ENCODE measurements at places on chromosomes 2 and 18.
A peak's percentile ranks its signal among the peaks of the same experiment; 100 is the strongest.

- DNase-seq, result no peak
These were observed 235.1 kb downstream of the SEPTIN10 start for GRCh38 chr2:109378682-109379081.

GRCh38 chr2:152822676-152823075 lies 104.3 kb downstream of the ARL6IP6 start:
- DNase-seq, result no peak

GRCh38 chr18:64403784-64404503 lies 255.1 kb upstream of the LINC00305 start:
- no peak for DNase-seq

DNA sequence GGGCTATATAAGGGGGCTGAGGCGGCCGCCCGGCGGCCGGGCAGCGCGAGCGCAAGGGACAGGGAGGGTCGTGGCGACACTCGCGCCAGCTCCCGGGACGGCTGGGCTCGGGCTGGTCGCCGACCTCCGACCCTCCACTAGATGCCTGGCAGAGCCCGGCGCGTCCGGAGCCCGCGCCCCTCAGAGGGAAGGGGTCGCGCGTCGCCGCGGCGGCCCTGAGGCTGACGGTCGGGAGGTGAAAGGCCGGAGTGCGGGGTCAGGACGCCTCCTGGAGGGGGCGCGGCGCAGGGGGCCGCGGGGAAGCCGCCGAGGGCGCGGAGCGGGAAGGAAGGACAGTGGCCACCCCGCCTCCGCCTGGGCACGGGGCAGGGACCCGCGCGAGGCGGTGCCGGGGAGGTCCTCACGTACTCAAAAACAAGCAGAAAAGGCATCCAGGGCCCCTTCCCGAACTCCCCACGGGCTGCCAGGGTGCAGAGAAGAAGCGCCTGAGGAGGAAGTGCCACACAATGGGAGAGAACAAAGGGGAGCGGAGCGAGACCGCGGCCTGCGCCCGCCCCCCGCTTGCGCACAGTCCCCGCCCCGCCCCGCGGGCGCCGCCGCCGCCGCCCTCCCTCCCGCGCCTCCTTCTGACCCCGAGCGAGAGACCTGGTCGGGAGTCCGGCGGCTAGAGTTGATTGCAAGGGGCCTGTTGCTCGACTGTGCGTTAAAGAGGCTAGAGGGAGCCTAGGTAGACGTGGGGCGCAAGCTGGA lies 776 bp upstream of the KLF7 start:
- peak; percentile 76 for DNase-seq

DNA sequence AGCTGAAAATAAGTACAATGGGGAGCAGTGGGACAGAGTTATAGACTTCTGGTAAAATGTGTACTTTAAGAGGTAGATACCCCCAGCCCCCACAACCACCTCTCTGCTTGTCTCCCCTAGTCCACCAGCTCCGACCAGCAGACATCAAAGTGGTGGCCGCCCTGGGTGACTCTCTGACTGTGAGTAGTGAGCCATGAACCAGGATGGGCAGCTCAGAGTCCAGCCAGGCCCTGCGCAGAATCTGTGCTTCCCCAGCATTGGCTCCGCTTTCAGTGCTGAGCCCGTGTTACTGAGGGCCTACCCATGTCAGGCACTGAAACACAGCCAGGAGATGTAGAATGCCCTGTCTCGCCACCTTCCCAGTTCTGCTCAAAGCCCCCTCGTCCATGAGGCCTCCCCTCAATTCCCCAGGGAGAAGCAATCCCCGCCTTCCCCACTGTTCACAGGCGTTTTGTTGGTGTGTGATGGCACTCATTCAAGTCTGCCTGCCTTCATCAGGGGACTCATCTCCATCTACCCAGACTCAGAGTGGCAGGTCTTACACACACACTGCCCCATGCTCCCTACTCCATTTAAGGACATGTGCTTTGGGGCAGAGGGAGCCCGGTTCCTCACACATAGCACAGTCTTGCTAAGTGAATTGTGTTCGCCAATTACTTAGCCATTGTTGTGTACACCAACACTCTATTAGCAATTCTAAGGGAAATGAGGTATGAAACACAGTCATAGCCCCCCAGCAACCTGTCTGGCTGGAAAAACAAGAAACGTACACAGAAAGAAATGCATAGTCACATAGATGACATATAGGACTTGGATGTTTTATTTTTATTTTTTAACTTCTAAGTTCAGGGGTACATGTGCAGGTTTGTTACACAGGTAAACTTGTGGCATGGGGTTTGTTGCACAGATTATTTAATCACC lies 122.6 kb downstream of the PLB1 start:
- no peak for DNase-seq

- no peak for DNase-seq
These were observed 178.8 kb downstream of the RPRM start for GRCh38 chr2:153299809-153300208.

- no peak for DNase-seq
These were observed 100.5 kb upstream of the ITPRID2 start for GRCh38 chr2:181790716-181791649.

DNA sequence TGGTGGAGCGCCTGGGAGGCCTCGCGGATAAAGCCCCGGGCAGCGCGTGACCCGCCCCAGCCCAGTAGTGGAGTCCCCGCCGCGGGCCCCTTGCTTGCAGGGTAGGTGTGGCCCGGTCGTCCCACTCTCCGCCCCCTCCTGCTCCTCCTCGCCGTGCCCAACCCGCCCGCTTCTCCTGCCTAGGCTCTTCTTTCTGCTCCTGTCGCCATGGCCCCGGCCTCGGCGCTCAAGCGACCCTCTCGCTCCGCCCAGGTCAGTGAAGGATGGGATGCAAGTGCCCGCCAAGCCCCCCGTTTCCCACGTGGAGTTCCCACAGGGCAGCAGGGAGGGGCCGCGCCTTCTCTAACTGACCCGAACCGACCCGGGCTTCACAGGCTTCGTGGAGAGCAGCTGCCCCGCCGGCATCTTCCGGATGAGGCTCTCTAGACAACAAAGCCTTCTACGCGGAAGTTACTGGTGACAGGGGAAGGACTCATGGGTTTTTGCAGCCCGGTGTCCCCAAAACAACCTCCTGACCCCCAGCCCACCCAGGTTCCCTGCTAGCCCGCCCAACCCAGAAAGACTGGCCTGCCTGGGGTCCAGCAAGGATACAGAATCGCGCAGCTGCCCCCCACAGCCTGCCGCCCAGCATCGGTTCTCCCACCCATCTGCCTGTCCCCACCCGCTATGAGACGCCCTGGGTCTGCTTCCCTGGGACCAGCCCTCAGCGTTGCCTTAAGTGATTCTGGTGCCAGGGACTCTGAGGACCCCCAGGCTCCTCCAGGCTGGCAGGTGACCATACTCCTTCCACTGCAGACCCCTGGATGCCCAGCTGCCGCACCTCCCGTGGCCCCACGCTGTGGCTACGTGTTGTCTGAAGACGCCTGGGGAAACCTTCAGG lies 32.8 kb downstream of the TTC32 start:
- no peak for DNase-seq

- no peak for DNase-seq
These were observed 99.2 kb upstream of the RAB6C start for GRCh38 chr2:129880309-129880708.

- no peak for DNase-seq
These were observed 77.4 kb downstream of the INHBB start for GRCh38 chr2:120423167-120423943.

DNA sequence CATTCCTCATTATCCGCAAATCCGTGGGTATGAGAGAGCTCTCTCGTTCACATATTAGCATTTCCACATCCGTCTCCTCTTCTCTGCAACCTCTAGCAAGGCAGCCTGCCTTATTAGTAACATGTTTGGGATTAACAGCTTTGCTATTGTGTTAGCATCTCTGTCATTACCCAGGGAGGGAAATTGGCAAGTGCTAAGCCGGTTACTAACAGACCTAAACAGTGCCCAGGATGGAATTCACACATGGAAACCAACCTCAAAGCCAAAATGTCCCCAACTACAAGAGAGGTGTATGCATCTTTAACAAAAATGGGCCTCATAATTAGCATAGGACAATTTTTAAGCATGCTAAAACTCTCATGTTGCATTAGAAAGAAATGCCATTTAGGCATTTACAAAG lies 309.0 kb upstream of the MEIS1 start:
- DNase-seq, result no peak

GRCh38 chr2:28898048-28898447 lies 3.6 kb downstream of the WDR43 start:
- DNase-seq, result no peak

DNA sequence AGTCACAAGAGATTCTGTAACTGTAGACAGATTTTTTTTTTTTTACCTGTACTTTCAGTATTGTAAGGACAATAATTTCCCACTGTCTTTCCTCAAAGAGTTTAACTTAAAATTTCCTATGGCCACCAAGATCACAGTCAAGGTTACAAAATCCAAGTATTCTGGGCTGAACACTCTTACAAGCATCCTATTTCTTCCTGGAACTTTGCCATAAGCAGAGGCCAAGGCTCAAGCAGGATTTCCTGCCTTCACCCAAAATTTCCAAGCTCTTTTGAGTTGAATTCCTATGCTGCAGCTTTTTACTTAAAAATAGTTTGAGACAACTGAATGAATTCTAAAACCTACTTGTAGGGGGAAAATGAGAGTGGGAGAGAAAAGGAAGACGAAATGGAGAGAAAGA lies 299.4 kb downstream of the ZNF516 start:
- DNase-seq, result no peak

GRCh38 chr2:17576802-17577201 lies 36.3 kb downstream of the VSNL1 start:
- no peak for DNase-seq

DNA sequence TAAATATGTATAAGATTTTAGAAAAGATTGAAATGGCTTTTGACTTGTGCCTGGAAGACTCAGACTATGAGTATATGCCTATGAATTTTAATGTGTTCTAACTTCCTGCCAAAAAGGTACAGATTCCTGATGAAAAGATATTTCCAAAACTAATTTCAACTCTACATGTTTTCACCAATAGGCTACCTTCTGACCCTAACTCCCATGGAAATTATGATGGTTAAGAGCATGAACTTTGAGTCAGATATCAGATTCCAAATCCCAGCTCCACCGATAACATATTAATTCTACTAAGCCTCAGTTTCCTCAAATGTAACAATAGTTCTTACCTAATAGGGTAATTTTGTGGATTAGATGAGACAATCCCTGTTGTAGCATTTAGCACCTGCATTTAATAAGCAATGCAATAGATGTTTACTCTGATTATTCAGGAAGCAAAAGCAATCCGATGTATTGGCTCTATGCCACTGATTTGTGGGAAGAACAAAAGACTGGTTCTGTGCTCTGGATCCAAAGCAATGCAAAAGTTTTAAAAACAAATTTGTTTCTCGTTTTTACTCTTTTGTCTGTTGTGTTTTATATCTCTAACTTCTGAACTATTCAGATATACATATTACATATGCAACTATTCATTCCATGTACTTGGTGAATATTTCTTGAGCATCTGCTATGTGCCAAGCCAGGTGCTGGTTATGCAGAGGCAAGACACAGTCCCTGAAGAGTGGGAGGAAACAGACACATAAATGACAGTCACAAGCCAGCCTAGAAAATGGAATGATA lies 115.4 kb downstream of the GATA6 start:
- DNase-seq, result no peak

GRCh38 chr18:50277942-50278341 lies 3.4 kb downstream of the MBD1 start:
- DNase-seq, result no peak

DNA sequence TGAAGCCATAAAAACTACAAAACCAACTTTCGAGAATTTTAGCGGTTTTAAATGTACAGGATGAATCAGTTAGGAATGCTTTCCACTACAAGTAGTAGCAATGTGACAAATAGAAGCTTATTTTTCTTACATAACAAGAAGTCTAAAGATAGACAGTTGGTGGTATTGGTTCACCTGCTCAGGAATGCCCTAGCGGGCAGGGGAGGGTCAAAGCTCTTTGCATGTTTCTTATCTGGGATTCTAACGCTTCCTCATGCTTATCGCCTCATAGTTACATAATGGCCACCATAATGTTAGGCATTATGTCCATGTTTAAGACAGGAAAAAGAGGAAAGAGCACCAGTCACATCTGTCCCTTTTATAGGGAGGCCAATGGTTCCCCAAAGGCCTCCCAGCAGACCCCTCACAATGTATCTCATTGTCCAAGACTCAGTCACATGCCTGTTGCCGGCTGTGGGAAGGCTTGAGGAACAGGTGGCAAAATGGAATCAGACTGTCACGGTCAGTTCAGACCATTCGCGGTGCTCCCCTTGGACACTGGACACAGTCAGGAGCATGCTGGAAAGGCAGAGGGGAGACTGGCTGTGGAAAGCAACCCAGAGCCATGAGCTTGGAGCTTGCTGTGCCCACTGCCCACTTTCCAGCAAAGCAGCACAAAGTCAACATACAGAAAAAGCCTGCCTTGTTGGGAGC lies 69.4 kb upstream of the ODC1 start:
- DNase-seq, result no peak

DNA sequence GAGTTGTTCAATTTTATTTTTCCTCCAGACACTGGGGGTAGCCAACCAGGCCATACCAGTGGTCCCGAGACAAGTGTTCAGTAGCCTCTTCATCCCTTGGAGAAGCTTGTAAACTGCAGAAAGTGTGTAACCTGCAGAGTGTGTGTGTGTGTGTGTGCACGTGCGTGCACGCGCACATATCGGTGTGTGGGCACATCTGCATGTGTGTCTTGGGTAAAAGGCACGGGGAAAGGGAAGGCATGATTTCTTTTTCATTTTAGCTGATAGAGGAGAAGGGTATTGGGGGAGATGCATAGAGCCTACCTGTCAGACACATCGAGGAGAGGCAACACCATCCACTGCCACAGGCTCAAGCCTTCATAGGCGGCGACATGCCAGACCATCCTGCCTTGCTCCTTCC lies 181.4 kb downstream of the CLIP4 start:
- no peak for DNase-seq

GRCh38 chr2:148796735-148797512 lies 78.1 kb upstream of the KIF5C start:
- DNase-seq, result no peak

- DNase-seq, result no peak
These were observed 242.6 kb downstream of the IKZF2 start for GRCh38 chr2:212908682-212909435.

DNA sequence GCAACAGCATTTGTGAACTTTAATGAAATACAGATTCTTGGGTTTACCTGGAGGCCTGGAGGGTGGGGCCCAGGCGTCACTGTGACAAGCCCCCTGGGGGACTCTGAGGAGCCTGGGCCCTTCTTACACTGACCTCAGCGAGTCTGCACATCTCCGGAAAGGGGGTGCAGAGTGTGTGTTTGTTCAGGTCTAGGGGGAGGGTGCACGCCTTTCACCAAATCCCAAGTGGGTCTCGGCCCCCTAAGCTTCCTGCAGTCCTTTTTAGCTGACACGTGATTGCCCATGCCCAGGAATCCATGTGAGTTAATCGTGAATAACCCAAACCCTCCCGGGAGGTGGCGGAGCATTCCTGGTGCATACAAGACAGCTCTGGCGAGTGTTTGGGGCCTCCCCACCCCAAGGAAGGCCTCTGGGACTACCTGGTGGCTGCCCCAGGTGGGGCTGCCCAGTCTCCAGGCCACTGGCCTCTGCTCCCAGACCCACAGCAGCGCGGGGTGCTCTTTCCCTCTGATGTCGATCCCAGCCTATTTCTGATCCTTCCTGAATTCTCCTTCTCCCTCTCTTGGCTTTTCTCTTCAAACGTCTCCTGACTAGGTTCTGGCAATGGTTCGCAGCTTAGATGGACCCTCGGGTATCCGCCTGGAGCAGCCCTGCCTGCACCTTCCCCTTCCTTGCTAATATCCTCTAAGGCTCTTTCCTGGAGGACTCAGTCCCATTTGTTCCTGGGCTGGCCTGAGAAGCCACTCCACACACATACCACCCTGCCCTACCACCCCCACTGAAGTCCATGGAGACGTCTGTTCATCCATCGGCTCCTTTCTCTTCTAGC lies 10.0 kb downstream of the NGEF start:
- DNase-seq, result no peak

- DNase-seq, result no peak
These were observed 583.3 kb downstream of the SATB2 start for GRCh38 chr2:198874472-198874858.

Data from amygdala (tissue), 56 donors.